Mucosa of gallbladder (tissue), 1 donor: ENCODE measurements at places on chromosomes 1 and 21. TPM values are rescaled to one million over a fixed set of nuclear protein-coding genes. Genes with fewer than 3 reads are reported as not detected.

FCMR gene
- 8.0 TPM for total RNA-seq

ZMYND12 gene
- total RNA-seq = 3.6 TPM

LRRC7 gene
- 4.1 TPM for total RNA-seq

CRNN gene
- not detected for total RNA-seq

CLEC20A gene
- total RNA-seq = 0.20 TPM

SPSB1 gene
- total RNA-seq = 25.3 TPM

SEC16B gene
- total RNA-seq = 7.3 TPM

HMCN1 gene
- total RNA-seq = 3.7 TPM

IL10RB gene
- total RNA-seq = 31.2 TPM

FCRL6 gene
- 0.81 TPM for total RNA-seq

SH2D2A gene
- total RNA-seq = 5.4 TPM

NCF2 gene
- 9.6 TPM for total RNA-seq

MAD2L2 gene
- total RNA-seq = 22.0 TPM

DCST2 gene
- total RNA-seq = 1.0 TPM

SYT11 gene
- total RNA-seq = 23.4 TPM

TNFRSF25 gene
- total RNA-seq = 20.6 TPM

PAQR6 gene
- 7.6 TPM for total RNA-seq

KCNC4 gene
- total RNA-seq = 25.5 TPM

BGLAP gene
- 3.0 TPM for total RNA-seq

LPAR3 gene
- 1.4 TPM for total RNA-seq

AHCTF1 gene
- total RNA-seq = 25.7 TPM

GOLT1A gene
- 10.8 TPM for total RNA-seq

CADM3 gene
- total RNA-seq = 5.2 TPM

ATF6 gene
- total RNA-seq = 23.6 TPM

ABCG1 gene
- 19.5 TPM for total RNA-seq

ACTA1 gene
- 0.17 TPM for total RNA-seq

PPIAL4G gene
- total RNA-seq = 0.09 TPM

TFAP2E gene
- 0.66 TPM for total RNA-seq

CLCA1 gene
- total RNA-seq = 0.37 TPM

CYP4B1 gene
- 6.7 TPM for total RNA-seq

ITLN2 gene
- not detected for total RNA-seq

S1PR1 gene
- 14.6 TPM for total RNA-seq

C1orf115 gene
- 28.3 TPM for total RNA-seq

FCER1A gene
- 1.1 TPM for total RNA-seq

SLAMF6 gene
- 2.2 TPM for total RNA-seq

GJA8 gene
- not detected for total RNA-seq

ST7L gene
- 18.8 TPM for total RNA-seq

WDR64 gene
- not detected for total RNA-seq

CHRNB2 gene
- 0.17 TPM for total RNA-seq

S100A7 gene
- not detected for total RNA-seq

DEPDC1 gene
- 0.78 TPM for total RNA-seq

SPRR1B gene
- total RNA-seq = not detected

XKR8 gene
- 10.9 TPM for total RNA-seq

CD244 gene
- 1.5 TPM for total RNA-seq

SPRR2A gene
- total RNA-seq = not detected

SPRR2G gene
- not detected for total RNA-seq

PLA2G2F gene
- 0.92 TPM for total RNA-seq

PCBP3 gene
- total RNA-seq = 2.1 TPM

CHRM3 gene
- total RNA-seq = 4.4 TPM

NUF2 gene
- 0.52 TPM for total RNA-seq

SLC45A1 gene
- total RNA-seq = 5.0 TPM

FDPS gene
- total RNA-seq = 269 TPM

CORT gene
- 0.66 TPM for total RNA-seq

NUDC gene
- 70.8 TPM for total RNA-seq

CDC42BPA gene
- 54.7 TPM for total RNA-seq

PROK1 gene
- 0.40 TPM for total RNA-seq

SLAMF9 gene
- total RNA-seq = not detected

PGM1 gene
- total RNA-seq = 73.2 TPM

OLFML2B gene
- 8.4 TPM for total RNA-seq
